Motor neuron (in vitro differentiated cells): ENCODE measurements at places on chromosomes 12 and 14.

DNA sequence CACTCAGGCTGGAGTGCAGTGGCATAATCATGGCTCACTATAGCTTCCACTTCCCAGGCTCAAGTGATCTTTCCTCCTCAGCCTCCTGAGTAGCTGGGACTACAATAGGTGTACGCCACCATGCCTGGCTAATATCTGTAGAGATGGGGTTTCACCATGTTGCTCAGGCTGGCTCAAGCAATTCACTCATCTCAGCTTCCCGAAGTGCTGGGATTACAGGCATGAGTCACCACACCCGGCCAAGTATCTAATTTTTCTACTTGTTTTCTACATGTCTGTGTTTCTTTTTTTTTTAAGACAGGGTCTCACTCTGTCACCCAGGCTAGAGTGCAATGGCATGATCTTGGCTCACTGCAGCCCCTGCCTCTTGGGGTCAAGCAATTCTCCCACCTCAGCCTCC, 119.7 kb upstream of the MED13L start:
- peak; percentile 49 for ATAC-seq

DNA sequence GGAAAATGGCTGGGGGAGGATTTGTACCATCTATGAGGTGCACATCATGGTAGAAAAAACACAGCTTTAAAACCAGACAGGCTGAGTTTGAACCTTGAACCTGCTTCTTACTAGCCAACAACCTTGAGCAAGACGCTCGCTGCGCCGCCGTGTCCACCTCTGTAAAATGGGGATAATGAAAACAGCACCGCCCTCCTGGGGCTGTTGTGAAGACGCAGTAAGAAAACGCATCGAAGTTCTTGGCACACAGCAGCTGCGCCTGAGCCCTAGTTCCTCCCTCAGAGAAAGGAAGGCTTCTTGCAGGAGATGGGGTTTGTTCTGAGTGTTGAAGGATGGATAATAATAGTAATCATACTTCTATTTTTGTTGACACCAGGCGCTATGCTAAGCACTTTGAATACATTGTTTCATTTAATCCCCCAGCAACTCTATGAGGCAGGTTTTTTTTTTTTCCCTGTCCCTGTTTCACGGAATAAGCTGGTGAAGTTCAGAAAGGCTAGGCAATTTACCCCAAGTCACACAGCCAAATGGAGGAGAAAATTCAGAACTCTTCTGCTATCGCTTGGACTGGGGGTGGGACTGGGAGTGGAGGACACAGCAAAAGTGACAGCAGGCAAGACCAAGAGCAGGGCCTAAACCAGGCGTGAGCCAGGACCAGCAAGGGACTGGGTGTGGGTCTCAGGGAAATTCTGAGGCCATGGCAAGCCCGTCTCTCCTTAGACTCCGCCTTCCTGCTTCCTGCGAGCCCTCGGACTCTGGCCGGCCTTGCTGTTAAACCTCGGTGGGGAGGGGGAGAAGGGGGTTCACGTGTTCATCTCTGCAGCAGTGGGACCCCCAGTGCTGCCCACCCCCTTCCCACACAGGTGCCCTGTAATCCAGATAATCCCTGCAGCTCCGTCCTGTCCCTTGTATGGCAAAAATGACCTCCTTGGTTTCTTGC, 97.5 kb downstream of the LRRC74A start:
- no peak for ATAC-seq

GRCh38 chr12:32270818-32271710, 128.3 kb upstream of the FGD4 start:
- peak; percentile 79 for ATAC-seq

- ATAC-seq, result no peak
These were observed 410.3 kb downstream of the SLC6A15 start for GRCh38 chr12:84502180-84502860.

- peak; percentile 15 for ATAC-seq
These were observed 3.2 kb upstream of the MIA2 start for GRCh38 chr14:39230416-39231035.

DNA sequence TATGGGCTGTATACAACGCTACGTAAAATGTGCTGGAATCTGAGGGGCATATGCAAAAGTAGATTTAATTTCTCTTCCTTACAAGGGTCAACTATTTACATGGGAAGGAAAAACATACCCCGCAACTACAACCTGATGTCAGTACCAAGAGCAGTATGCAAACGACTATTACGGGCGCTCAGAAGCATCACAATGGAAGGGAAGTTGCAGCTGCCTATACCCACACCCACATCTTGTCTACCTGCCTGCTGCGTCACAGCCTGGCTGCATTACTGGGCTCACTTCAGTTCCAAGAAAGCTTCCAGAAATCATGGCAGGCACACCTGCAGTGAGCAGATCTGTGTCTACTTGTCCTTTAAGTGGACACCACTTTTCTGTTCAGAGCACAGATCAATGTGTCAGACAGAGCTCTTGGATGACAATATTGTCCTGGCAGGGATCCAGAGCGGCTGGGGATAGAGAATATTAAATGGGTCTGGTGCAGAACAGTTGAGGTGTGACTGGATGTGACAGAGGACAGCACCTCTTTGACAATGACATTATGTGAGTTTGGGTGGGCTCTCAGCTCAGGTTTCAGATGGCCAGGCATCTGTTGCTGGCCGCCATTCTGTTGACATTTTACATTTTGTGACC, 41.5 kb upstream of the GNG2 start:
- no peak for ATAC-seq

GRCh38 chr14:104393199-104393897, 186.2 kb upstream of the C14orf180 start:
- ATAC-seq, result no peak

- ATAC-seq, result no peak
These were observed 19.3 kb downstream of the CKB start for GRCh38 chr14:103503296-103503695.

- no peak for ATAC-seq
These were observed 319.5 kb upstream of the OR4E1 start for GRCh38 chr14:21993070-21993469.

DNA sequence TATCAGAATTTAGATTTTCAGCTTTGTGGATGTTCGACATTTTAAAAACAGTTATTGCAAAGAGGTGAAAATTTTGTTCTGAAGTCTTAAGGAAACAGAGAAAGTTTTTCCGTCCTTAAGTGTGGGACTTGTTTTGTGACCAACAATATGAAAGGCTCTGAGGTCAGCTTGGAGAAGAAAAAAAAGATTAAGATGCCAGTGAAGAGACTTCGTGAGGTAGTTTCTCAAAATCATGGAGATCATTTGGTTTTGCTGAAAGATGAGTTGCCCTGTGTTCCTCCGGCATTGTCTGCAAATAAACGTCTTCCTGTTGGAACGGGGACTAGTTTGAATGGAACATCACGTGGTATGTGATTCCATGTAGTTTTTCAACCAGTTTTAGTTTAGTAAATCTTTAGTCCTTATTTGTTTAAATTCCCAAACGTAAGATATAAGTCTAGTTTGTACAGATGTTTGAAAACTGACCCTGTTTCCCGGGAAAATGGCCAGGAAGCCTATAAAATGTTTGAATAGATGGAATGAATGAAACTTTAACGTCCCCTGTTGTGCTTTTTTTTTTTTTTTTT, 682 bp downstream of the KIAA0586 start:
- no peak for ATAC-seq

GRCh38 chr14:101182476-101182875, 279.0 kb upstream of the RTL1 start:
- no peak for ATAC-seq

DNA sequence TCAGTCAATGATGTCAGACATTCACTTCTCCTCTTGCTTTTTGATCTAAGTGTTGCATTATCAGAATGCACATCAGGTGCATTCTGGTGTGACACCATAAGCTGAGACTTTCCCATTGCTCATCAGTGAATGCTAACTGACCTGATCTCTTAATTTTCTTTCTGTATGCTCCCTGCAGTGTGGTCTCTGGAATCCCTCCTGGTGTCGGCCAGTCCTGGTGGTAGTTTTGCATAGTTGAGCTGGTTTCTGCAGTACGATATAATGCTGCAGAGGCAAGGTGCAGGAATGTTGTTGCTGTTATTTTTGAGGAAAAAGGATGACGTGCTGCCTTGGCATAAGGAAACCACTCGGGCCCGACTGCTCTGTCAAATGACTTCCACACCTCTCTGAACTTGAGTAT, 11.0 kb upstream of the SRP54 start:
- ATAC-seq, result no peak

- peak; percentile 57 for ATAC-seq
These were observed 162.6 kb upstream of the TMPO start for GRCh38 chr12:98352835-98353234.

- no peak for ATAC-seq
These were observed 12.7 kb upstream of the WDR89 start for GRCh38 chr14:63654346-63654745.

DNA sequence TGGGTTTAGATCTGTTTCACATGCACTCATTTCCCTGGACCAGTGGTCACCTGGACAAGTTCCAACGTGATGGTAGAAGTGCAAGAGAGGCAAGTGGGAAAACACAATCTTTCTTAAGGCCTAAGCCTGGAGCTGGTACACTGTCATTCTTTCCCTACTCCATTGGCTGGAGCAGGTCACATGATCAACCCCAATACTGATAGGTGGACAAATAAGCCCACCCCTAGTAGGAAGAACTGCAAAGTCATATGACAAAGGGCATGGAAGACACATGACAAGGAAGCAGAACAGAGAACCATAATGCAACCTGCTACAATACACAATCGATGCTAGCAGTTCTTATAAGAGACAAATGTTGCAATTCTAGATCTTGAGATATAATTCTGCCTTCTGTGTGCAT, 66.3 kb downstream of the SRRM4 start:
- peak; percentile 17 for ATAC-seq

GRCh38 chr12:6950811-6951540, at the start of gene PTPN6:
TSS of gene PTPN6 (plus strand) at chr12:6951356. CDS start at chr12:6951513, 157 bp downstream.
- ATAC-seq, result no peak

- no peak for ATAC-seq
These were observed 9.9 kb downstream of the GLI1 start for GRCh38 chr12:57469296-57470164.

DNA sequence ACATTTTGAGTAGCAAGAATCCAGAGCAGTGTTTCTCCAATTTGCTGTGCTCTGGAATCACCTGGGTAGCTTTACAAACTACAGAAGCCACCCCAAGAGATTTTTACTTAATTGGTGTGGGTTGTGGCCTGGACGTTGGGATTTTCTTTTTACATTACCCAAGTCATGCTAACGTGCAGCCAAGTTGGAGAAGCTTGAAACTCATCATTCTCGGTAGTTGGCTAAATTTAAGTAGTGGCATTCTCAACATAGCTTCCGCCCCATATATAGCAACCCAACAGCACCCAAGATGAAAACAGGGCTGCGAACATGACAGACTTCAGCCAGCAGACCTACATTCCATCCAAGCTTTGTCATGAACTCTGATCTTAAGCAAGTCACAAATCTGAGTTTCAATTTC, 25.0 kb downstream of the DAD1 start:
- no peak for ATAC-seq

GRCh38 chr12:112012775-112013600, at the start of the genes ERP29 and TMEM116:
TSS of gene ERP29 (plus strand) at chr12:112013426. CDS start at chr12:112013466, 40 bp downstream.
TSS of gene TMEM116 (minus strand) at chr12:112013165. CDS start at chr12:112005270, 7,895 bp downstream.
- peak; percentile 89 for ATAC-seq

DNA sequence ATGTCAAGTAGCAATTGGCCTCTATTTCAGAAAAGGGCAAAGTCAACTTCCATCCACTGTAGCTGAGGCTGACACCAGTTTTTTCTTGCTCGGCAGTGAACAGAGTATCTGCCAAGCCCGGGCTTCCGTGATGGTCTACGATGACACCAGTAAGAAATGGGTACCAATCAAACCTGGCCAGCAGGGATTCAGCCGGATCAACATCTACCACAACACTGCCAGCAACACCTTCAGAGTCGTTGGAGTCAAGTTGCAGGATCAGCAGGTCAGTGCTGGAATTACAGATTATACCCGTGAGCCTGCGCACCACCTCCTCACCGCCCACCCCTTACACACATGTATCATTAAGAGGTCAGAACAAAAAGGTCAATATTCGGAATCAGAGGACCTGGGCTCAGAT, 19.4 kb downstream of the EVL start:
- no peak for ATAC-seq

DNA sequence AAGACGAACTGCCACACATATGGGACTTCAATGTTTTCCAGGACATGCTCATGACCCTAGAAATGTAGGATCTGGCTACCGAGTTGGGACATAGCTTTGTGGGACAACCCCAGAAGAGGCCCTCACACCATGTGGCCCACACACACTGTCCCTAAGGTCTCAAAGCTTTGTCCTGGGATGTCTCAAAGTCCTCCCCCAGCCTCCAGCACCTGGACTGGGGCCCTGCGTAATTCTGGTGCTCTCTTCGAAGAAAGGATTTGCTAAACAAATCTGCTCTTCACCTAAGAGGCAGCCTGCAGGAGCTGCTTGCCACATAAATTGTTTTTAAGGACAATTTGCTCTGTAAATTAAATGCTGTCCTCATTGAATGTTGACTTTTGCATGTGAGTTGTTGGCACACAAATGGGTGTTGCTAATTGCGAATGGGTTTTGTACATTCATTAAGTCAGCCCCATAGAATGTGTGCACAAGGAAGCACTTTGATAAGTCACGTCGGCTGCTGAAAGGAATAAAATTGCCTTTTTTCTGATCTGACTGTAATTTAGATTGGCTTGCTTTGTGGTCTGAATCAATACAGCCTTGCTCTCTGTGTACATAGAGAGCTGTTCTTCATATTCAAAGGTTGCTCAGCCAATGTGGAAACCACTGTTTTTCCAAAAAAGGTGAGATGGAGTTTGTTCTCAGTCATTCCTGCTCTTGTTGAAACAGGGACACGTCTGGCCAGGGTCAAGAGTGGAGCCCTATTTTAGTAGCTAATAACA, 161.6 kb upstream of the PWP1 start:
- no peak for ATAC-seq

DNA sequence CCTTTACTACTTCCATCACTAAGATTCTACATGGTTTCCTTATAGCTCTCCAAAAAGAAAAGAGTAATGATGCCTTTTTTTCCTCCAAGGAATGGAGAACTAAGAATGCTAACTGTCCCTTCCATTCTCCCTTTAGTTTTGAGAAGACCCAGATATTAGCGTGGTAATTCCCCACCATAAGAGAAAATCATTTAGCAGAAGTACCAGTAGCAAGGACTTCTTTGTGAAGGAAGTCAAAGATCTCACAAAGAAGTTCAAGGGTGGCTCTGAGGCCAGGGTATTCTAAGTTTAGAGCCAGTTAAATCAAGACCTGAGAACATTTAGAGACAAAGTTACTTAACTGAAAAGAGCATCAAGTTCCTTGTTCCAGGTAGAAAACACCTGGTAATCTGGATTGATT, 7.3 kb downstream of the USP15 start:
- ATAC-seq, result no peak

- ATAC-seq, result no peak
These were observed 23.7 kb downstream of the SEL1L start for GRCh38 chr14:81509838-81510452.
